ENCODE measurements at places on chromosomes 7 and 10.

DNA sequence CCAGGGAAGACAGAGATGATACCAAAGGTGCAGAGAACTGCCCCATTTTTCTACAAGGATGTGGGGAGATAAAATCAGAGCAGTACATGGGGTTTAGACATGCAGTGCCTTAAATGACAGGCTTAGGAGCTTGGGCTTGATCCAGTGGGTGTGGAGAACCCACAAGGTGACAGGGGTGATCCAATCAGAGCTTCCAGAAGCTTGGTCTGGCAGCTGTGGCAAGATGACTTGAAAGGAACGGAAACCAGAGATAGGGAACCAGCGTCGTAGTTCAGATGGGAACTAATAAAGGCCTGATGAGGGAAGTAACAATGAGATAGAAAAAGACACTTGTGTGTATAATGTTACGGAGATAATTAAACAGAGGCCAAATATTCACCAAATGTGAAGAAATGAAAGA, 80.7 kb downstream of the SLC37A3 start:
- DNase-seq, result no peak

GRCh38 chr7:8379264-8379663, 54.1 kb upstream of the NXPH1 start:
- no peak for DNase-seq

- no peak for DNase-seq
These were observed 37.8 kb downstream of the CLRN3 start for GRCh38 chr10:127854769-127855590.

DNA sequence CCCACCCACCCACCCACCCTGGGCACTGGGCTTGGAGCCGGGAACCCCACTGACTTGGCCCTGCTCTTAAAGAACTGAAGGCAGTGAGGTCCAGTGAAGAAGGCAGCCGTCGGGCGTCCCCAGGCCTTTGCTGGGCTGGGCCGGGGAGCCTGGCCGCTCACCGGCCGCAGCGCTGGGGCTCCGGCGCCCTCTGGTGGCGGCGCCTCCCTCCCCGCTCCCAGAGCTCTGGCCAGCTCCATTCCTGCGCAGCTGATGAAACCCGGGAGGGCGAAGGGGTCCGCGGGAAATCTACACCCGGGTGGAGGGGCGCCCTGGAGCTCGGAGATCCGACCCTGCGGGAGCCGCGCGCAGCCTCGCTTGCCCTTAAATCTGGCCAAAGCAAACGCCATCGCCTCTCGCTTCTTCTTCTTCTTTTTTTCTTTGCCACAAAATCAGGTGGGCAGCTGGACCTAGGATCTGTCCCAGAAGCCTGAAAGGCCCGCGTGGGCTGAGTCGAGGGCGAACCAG, 1.7 kb upstream of the CXCL12 start:
- peak; percentile 49 for DNase-seq

- no peak for DNase-seq
These were observed 59.2 kb downstream of the CROT start for GRCh38 chr7:87404674-87405073.

GRCh38 chr10:113576852-113577251, 24.0 kb downstream of the HABP2 start:
- DNase-seq, result no peak

- no peak for DNase-seq
These were observed 18.0 kb downstream of the CNNM2 start for GRCh38 chr10:102935939-102936605.

GRCh38 chr7:30596721-30597120, 2.0 kb downstream of the GARS1 start:
- no peak for DNase-seq

DNA sequence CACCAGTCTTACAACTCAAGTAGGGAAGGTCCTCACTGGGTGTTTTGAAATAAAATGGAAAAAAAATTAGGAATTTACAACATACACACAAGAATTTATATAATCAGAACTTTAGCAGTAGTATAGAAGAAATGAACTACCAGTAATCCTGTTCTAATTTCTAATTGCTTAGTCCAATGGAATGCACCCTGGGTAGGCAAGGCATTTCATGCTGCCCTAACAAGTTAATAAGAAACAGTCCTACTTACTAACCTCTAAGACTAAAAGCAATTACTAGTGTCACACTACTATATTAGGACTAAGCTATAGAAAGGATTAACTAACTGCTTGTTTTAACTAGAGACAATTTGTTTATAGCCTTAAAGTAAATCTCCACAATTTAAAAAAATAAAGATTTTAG, 158.1 kb downstream of the BTAF1 start:
- DNase-seq, result peak; percentile 51
